Ascending aorta (tissue), 2 donors: ENCODE measurements at places on chromosomes 1 and 21. TPM values are rescaled to one million over a fixed set of nuclear protein-coding genes. Genes with fewer than 3 reads are reported as not detected.

Gene OR10J1
- not detected for total RNA-seq

DNA sequence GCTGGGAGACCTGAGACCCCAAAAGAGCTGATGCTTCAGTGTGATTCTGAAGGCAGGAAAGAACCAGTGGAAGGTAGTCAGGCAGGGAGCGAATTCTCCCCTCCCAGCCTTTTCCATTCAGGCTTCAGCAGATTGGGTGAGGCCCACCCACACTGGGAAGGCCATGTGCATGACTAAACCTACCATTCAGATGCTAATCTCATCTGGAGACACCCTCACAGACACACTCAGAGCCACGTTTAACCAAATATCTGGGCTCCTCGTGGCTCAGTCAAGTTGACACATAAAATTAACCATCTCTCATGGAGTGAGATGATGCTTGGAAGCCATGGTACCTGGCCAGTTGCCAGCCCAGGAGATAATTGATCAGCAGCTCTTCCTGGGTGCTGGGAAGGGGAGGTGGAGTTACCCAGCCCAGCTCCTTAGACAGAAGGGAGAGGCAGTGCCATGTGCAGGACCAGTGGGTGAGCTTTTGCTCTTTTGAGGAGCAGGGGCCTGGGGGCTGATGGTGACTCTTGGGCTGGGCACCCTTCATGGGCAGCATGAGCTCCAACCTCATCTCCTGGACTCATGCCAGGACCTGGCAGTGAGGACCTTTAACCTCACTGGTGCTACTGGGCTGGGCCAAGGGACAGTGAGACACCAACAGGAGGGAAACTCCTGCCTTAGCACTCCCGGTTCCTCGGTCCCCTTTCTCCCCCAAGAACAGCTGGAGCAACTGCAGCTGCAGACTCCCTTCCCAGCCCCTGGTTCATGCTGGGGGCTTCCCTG is 89.0 kb upstream of the ACTL8 start:
- no peak overlapping the region for H3K4me3 ChIP-seq
- H3K27me3 ChIP-seq, result no peaks in the 10 kb centered on the region
- peaks cover 19% of the 10 kb centered on the region for H3K4me1 ChIP-seq

Gene WDR64
- total RNA-seq, result not detected

GRCh38 chr1:46070164-46070814 is 62.1 kb downstream of the PIK3R3 start:
- H3K4me1 ChIP-seq, result no peaks in the 10 kb centered on the region
- no peaks in the 10 kb centered on the region for H3K27me3 ChIP-seq
- H3K4me3 ChIP-seq, result no peak overlapping the region
- DNase-seq, result no peak
- no peak overlapping the region for H3K27ac ChIP-seq

DNA sequence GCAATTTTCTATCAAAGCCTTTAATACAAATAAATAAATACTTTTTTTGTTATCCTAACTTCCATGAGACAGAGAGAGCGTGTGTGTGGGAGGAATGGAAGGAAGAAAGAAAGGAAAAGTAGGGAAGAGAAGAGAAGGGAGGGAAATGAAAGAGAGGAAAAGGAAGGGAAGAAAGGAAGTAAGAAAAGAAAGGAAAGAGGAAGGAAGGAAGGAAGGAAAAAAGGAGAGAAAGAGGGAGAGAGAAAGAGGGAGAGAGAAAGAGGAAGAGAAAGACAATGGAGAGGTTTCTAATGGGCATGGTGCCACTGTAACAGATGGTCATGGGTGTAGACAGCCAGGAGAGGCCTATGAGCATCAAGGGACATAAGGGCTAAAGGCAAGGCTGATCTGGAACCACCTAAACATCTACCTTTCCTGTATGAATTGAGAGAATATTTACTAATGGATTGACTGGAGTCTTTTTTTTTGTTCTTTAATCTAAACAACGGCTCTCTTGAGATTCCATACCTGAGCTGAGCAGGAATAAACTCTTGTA is 234.9 kb downstream of the PTPRC start:
- no peak overlapping the region for H3K27ac ChIP-seq
- no peaks in the 10 kb centered on the region for H3K4me1 ChIP-seq
- no peak overlapping the region for H3K4me3 ChIP-seq
- no peak for DNase-seq
- no peaks in the 10 kb centered on the region for H3K36me3 ChIP-seq

DNA sequence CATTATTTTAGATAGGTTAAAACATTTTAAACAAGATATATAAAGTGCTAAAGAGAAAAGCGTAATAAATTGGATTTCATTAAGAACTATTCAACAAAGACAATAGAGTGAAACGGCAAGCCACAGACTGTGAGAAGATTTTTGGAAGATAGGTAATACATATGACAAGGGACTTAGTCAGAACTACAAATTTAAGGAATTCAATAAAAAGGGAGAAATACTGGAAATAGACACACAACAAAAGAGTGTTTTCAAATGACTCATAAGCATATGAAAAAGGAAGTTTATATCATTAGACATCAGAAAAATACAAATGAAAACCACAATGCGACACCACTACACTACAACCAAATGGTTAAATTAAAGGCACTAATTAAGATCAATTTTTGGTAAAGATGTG is 90.5 kb downstream of the GDAP2 start:
- DNase-seq, result no peak
- no peak overlapping the region for H3K4me3 ChIP-seq
- no peak overlapping the region for H3K27ac ChIP-seq
- no peaks in the 10 kb centered on the region for H3K4me1 ChIP-seq
- no peaks in the 10 kb centered on the region for H3K27me3 ChIP-seq

- no peaks in the 10 kb centered on the region for H3K4me1 ChIP-seq
- H3K27ac ChIP-seq, result no peak overlapping the region
- no peaks in the 10 kb centered on the region for H3K36me3 ChIP-seq
- H3K4me3 ChIP-seq, result no peak overlapping the region
- DNase-seq, result no peak
These were observed 6.2 kb upstream of the TEX35 start for GRCh38 chr1:178506669-178507068.

DNA sequence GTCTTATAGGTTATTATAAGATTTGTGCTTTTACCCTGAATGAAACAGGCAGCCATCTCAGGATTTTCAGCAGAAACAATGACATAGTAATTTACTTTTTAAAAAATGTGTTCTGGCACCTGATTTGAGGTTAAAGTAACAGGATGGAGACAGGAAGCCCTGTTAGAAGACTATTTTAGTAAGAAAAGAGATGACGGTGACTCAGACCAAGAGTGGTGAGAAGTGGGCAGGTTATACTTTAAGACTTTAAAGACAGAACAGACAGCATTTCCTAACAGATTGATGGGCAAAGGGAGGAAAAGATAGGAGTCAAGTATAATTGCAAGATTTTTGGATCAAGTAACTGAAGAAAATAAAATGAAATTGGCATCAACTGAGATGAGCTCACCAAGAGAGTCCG is 436.8 kb upstream of the NR5A2 start:
- H3K27me3 ChIP-seq, result no peaks in the 10 kb centered on the region
- H3K4me3 ChIP-seq, result no peak overlapping the region
- H3K27ac ChIP-seq, result no peak overlapping the region
- DNase-seq, result no peak
- no peaks in the 10 kb centered on the region for H3K36me3 ChIP-seq

- no peaks in the 10 kb centered on the region for H3K27me3 ChIP-seq
- no peak overlapping the region for H3K27ac ChIP-seq
- H3K4me3 ChIP-seq, result no peak overlapping the region
- no peak for DNase-seq
- H3K4me1 ChIP-seq, result no peaks in the 10 kb centered on the region
These were observed 6.9 kb downstream of the IL10RB start for GRCh38 chr21:33273044-33273443.

DNA sequence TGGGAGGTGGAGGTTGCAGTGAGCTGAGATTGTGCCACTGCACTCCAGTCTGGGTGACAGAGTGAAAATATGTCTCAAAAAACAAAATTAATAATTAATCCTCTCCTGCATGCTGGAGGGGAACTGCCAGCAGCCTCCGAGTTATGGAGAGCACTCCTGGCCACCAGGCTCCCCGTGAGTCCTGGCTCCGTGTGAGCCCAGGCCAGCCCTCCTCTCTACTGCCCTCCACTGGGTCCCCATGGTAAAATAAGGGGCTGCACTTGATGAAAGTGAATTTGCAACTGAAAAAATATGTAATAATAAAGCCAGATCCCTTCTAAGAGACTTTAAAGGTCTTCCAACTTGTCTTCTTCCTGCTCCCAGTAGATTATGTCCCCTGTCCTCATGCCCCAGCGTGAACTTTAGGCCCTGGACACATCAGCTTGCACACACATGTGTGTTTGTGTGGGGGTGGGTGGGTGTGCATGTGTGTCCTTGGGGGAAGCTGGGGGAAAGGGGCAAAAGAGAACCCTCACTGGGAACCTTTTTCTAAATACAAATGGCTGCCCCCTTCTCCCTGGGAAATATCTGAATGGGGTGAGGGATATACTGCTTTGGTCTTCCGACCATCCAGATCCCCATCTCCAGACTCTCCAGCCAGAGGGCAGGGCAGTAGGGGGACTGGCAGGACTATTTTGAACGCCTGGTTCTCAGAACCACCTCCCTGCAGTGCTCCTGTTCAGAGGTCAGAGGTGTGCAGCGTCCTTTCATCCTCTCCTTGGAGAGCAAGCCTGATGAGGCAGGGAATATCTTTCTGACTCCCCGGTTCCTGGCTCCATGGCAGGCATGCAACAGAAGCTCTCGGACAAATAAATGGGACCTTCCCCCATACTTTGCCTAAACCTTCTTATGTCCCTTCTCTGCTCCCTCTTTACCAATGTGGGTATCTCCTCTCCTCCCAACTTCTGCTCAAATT is 26.2 kb downstream of the NEK2 start:
- peaks cover 7% of the 10 kb centered on the region for H3K4me1 ChIP-seq
- no peaks in the 10 kb centered on the region for H3K36me3 ChIP-seq
- no peak overlapping the region for H3K27ac ChIP-seq
- no peak for DNase-seq
- no peak overlapping the region for H3K4me3 ChIP-seq

DNA sequence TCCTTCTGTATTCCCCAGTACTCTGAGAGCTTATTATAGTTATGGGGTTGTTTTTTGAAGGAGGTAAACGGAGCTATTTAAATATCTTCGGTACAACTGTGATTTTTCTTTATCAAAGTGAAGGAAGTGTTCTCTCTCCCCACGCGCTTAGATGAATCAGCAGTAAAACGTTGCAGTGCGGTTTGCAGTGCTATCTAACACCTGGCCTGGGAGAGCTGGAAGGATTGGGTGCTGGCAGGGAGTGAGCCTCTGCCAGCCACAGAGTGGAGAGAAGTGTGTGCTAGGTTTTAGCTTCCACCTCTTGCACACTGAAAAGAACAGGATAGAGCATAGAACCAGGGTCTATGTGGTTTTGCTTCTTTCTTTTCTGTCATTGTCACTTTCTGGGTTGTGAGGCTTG is 165.9 kb downstream of the SDCCAG8 start:
- H3K4me1 ChIP-seq, result no peaks in the 10 kb centered on the region
- H3K27me3 ChIP-seq, result no peaks in the 10 kb centered on the region
- H3K27ac ChIP-seq, result no peak overlapping the region
- H3K36me3 ChIP-seq, result peaks cover 6% of the 10 kb centered on the region

GRCh38 chr1:157781048-157781447 is 4.1 kb upstream of the FCRL2 start:
- no peak for DNase-seq
- no peaks in the 10 kb centered on the region for H3K36me3 ChIP-seq
- H3K27me3 ChIP-seq, result no peaks in the 10 kb centered on the region
- H3K4me1 ChIP-seq, result no peaks in the 10 kb centered on the region

DNA sequence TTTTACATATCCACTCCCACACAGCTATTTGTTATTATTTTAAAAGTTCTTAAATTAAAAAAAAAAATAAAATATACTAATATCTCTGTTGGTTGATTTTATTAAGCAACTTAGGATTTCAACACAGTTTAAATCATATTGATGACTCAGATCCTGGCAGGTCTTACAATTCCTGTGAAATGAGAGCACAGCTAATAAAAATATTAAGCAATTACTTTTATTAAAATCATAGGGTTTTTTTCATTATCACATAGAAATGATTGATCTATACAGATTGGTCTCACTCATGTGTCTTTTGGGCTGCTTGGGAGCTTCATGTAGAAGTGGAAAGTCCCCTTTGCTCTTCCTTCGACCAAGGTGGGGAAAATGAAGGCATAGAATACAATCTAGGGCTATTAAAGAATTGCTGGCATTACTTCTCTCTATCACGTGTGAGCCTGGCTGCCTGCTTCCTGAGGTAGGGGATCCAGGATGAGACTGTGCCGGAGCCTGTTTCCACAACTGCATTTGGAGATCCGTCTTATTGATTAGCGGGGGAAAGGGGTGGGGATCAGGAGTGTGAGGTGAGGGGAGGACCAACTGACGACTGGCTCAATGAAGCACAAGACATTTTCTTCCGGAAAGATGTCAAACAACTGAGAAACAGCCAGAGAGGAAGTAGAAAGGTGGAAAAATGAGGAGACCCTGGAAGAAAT is 858.0 kb downstream of the USP25 start:
- H3K4me3 ChIP-seq, result peak overlapping the region; percentile 51
- H3K4me1 ChIP-seq, result no peaks in the 10 kb centered on the region
- no peaks in the 10 kb centered on the region for H3K27me3 ChIP-seq
- H3K36me3 ChIP-seq, result no peaks in the 10 kb centered on the region
- DNase-seq, result no peak

DNA sequence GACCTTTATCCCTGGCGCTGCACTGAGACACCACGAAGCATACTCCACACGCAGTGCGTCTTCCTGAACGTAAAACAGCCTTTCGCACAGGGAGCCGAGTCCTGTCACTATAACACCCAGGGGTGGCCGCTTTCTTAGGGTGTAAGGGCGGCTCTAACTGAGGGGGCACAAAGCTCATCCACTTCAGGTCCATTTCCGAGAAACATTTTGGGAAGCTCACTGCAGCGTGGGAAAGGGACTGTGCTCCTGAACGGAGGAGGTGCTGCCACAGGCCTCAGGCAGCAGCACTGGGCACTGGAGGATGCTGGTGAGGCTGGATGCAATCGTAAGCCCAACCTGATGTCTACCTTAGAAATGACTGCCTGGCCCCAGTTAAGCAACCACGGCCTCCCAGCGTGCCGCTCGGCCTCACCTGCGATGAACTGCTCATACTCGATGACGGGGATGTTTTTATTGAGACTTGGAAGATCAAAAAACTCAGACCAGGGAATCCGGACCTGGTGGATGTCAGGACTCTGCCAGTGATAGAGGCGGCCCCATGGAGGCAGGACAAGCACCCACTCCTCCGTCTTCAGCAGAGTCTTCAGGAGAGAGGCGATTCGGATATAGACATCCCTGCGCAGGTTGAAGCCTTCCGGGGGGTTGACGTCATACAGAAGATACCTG is 2.3 kb downstream of the POFUT2 start:
- peaks cover 13% of the 10 kb centered on the region for H3K4me1 ChIP-seq
- peaks cover 51% of the 10 kb centered on the region for H3K36me3 ChIP-seq
- H3K27me3 ChIP-seq, result no peaks in the 10 kb centered on the region
- H3K27ac ChIP-seq, result no peak overlapping the region
- H3K4me3 ChIP-seq, result no peak overlapping the region

Gene HSPG2
- 1,294 TPM for total RNA-seq

Gene RIPK4
- 6.4 TPM for total RNA-seq

Gene PRDM15
- 20.5 TPM for total RNA-seq

- H3K27ac ChIP-seq, result no peak overlapping the region
- DNase-seq, result no peak
- no peaks in the 10 kb centered on the region for H3K4me1 ChIP-seq
- no peak overlapping the region for H3K4me3 ChIP-seq
These were observed 27.1 kb upstream of the KCTD3 start for GRCh38 chr1:215539803-215540570.

Gene CTPS1
- total RNA-seq, result 33.0 TPM

GRCh38 chr1:92323473-92324453 is 24.9 kb downstream of the RPAP2 start:
- no peak overlapping the region for H3K4me3 ChIP-seq
- no peak for DNase-seq
- peaks cover 63% of the 10 kb centered on the region for H3K36me3 ChIP-seq
- no peaks in the 10 kb centered on the region for H3K27me3 ChIP-seq
- H3K4me1 ChIP-seq, result no peaks in the 10 kb centered on the region

Gene CD58
- 50.7 TPM for total RNA-seq

Gene TSTD1
- not detected for total RNA-seq
